ENCODE measurements at places on chromosomes 1 and 21.

DNA sequence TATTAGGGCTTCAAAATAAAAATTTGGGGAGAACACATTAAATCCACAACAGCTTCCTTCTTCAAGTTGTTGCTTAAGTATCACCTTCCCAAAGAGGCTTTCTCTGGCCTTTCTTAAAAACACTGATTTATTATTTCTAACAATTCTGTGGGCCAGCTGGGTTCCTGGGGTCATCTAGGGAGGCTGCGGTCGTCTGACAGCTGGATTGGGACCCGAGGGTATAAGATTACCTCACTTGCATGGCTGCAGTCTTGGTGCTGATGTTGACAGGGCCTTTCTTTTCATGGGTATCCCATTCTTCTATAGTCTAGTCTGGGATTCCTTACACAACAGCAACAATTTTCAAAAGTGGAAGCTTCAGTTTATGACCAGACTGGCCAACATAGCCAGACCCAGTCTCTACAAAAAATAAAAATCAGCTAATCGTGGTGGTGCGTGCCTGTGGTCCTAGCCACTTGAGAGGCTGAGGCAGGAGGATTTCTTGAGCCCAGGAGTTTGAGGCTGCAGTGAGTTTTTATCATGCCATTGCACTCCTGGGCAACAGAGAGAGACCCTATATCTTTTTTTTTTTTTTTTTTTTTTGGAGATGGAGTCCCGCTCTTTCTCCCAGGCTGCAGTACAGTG lies 46.1 kb upstream of the ZNF326 start:
- no peak for DNase-seq

DNA sequence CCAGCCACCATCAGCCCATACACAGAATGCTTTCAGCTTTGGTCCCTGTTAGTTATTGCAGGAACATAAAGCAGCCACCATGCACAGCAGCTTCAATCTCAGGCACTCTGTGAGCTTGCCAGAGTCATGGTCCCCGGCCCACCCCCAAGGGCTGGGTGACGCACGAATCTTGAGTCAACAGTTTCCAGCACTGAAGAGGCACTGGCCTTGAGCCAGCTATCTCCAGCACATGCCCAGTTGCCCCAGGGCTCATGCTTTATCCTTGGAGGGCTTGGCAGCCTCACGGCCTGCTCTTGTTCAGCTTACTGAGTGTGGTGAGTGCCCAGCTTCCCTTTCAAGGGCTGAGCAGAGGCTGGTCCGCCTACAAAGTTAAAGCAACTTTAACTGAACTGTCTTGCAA lies 200.7 kb upstream of the RAB4A start:
- DNase-seq = peak; percentile 61

DNA sequence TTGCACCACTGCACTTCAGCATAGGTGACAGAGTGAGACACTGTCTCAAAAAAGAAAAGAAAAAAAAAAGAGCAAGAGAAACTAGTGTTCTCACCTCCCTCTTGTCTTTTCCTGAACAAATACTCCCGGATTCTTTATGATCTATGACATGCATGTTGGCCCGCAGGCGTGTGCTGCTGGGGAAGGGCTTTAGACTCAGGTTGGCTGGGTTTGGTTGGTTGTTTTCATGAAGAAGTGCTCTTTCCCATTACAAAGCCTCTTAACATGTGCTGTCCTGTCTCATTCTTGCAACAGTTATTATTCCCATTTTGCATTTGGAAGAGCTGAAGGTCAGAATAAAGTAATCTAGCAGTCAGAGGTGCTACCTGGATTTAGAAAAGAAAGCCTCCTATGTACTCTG lies 79.5 kb downstream of the TRABD2B start:
- DNase-seq = no peak

DNA sequence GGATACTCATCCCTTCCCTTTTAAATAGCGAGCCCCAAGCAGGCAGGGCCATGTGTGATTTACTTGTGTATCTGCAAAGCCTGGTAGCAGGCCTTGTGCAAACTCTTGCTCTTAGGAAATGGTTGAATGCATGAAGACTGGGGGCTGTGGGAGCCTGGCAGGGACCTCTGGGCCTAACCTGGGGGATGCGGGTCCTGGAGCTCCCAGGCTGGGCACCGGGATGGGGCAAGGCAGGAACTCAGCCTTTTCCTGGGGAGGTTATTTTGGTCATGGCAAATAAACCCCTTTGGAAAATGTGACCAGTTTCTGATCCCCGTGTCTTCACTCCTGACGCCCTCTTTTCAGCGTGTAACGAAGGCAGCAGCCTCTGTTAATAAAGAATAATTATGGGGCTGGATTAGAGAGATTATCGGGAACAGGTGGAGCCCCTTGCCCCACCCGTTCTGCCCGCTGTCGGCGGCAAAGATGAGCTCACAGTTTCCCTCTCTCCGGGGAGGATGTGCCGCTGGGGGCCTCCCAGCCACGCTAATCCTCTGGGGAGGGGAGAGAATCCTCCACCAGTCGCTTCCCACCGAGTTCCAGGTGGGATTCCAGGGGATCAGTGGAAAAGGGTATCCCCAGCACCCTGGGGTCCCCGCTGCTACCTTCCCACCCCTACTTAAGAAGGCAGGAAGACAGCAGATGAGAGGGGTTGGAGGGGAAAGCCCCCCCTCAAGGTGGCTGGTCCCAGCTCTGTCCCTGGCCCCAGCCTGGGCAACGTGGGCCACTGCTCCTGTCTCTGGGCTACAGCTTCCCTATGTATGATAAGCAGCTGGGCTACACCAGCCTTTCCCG lies 69.7 kb upstream of the WNT4 start:
- no peak for DNase-seq

DNA sequence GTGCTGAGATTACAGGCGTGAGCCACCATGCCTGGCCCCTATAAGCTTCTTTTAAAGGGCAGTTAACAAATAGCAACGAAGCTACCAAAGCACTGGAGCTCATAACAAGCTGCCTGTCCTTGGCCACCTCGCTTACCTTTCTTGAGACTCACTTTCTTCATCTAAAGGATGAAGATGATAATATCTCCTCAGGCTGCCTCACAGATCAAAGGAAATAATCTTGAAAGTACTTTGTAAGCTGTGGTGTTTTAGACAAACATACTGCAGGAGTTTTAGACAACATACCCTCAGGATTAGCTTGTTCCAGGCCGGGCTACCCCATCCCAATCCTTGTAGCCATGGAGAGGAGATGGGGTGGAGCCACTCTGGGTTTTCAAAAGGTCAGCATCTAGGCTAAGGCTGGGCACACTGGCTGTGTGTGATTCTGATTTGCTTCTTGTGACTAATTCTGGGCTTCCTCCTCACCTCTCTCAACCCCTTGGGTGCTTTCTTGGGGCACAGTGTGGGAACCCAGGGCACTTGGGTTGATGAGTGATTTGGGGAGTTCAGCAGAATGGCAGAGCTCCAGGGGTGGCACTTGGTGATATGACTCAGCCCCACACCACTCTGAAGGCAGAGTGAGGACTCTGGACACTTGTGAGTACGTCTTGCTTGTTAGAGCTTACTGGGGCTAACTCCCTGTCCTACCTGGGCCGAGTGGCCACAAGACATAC lies 5.2 kb downstream of the GPR25 start:
- no peak for DNase-seq

DNA sequence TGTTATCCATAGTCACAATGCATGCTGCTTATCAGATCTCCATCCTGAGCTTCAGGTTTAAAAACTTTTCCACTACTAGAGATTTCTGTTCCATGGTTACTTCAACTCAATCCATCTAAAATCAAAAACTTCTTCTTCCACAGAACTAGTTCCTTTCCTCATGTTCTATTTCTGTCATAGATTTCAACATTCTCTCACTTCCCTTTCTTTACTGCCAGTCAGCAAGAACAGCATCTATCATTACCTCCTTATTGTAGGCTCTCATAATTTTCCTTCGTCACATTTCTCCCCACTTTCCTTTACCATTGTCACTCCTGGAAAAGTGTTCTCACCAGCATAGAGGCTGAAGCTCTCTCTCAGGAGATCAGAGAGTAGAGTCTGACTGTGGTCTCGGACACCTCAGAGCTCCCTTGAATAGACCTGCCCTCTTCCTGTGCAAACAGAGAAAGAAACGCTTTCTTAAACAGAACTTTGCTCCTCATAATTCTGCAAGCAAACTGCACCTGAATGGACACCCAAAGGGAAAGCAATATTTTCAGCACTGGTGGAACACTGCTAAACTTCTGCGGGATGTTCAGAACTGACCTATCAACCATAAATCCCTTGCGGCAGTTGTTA lies 48.7 kb upstream of the KIRREL1 start:
- peak; percentile 65 for DNase-seq

GRCh38 chr1:160351629-160352028 lies 8.4 kb downstream of the NCSTN start:
- no peak for DNase-seq

GRCh38 chr1:22428672-22429071 lies 23.0 kb upstream of the ZBTB40 start:
- DNase-seq = peak; percentile 58

DNA sequence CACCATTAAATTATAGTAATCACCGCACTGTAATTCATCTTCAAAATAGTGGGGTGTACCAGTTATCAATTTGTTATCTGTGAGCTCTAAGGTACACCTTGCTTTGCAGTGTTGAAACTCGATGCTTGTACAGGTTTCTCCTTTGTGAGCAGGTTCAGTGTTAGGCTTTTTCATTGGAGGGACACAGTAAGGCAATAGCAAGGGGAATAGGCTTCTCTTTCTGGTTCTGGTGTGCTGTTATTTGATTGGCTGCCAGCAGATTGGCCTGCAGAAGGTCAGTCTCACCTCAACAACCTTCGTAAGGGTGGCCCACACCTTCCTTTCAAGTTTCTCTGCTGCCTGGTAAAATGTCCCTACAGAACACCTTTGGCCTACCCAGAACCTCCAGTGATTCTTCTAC lies 76.2 kb upstream of the B3GALT2 start:
- DNase-seq = no peak

DNA sequence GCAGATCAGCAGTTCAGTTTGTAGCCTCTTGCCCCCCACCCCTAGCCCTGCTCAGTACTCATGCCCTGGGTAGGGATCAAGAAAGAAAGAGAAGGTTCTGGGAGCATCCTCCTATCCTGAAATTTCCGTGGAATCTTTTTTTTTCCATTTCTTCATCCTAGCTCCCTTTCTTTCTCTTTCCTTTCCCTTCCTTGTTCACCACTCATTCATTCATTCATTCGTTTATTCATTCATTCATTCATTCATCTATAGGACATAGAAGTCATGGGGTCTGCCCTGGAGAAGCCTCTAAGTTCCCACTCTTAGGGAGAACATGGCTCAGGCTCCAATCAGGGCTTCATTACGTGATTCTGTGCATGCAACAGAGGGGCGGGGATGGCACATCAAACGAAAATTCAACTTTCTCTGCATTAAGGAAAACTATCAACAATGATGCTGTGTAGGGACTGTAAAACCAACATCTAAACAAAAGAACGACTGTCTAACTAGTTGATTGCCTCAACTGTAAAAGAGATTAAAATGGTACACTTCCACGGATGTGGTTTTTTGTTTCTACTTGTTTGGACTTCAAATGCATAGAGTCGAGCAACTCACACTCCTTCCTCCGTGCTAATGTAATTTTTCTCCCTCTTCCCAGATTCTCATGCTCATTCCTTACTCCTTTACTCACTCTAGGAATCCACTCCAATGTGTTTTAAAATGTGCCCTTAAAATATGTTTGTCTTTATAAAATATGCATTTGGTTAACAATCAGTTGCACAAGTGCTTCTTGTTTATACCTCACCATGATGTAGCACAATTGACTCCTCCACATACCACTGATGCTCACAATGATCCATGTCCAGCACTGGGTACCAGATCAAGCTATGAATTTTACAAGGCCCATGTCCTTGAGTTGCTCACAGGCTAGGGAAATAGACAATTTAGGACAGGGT lies 101.2 kb upstream of the SLC2A1 start:
- DNase-seq = no peak

DNA sequence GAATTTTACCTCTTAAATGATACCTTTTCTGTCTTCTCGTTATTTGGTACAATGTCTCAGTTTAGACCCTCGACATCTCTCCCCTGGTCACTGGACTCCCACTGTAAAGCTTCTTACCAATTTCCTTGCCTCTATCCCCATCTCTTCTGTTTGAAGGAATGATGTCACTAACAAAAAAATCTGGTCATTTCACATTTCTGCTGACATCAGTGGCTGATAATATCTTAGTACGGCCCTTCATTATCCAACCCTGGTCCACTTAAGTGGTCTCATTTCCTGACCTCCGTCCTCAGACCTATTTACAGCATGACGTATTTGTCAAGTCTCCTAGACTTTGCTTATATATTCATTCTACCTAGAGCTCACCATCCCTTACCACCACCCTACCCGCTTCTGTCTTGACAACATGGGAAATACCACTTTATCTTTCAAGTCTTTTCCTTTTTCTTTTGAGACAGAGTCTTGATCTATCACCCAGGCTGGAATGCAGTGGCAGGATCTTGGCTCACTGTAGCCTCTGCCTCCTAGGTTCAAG lies 60.9 kb downstream of the C1orf21 start:
- DNase-seq = no peak

- DNase-seq = no peak
Measured at GRCh38 chr1:55067022-55067778, 27.9 kb downstream of the PCSK9 start.

DNA sequence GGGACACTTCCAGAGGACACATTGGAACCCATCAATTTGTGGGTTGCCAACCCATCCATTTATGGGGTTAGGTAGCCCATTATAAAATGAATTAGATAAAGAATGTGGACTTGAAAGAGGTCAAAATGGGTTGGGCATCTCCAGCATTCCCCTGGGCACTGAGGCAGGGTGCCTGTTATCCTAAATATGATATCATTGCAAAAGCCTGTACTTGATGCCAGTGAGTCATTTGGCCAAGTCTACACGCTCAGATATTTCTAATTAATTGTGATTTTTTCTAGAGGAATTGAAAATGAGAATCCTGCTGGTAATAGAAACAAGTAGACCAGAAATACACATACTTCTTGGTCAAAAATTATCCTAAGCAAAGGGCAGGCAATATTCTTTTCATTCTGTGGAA lies 21.9 kb upstream of the NBL1 start:
- no peak for DNase-seq

GRCh38 chr1:36305915-36306209 lies 306 bp upstream of the SH3D21 start:
- no peak for DNase-seq

DNA sequence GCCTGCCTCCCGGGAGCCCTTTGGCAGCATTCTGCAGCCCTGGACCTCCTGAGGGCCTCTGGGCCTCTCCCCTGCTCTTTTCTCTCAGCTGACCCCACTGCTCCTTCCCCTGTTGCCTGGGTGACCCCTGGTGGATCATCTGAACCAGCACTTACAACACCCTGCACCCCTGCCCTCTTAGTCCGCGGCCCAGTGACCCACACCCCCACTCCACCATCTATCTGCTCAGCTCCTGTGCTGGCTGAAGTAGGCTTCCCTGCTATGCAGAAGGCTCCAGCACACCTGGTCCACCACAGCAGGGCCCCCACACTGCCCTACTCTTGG lies 74.0 kb downstream of the DMRTA2 start:
- DNase-seq = no peak
